Neural progenitor cell (in vitro differentiated cells): ENCODE measurements at places on chromosomes 1 and 21. TPM values are rescaled to one million over a fixed set of nuclear protein-coding genes. Genes with fewer than 3 reads are reported as not detected.

GRCh38 chr1:190478149-190479049 is 735 bp upstream of the BRINP3 start:
- peaks cover 24% of the 10 kb centered on the region for H3K4me1 ChIP-seq
- peak; percentile 83 for DNase-seq
- no peak overlapping the region for H3K27ac ChIP-seq
- H3K27me3 ChIP-seq: peaks cover 49% of the 10 kb centered on the region
- H3K4me3 ChIP-seq: peak overlapping the region; percentile 53
- H3K36me3 ChIP-seq: no peaks in the 10 kb centered on the region

DNA sequence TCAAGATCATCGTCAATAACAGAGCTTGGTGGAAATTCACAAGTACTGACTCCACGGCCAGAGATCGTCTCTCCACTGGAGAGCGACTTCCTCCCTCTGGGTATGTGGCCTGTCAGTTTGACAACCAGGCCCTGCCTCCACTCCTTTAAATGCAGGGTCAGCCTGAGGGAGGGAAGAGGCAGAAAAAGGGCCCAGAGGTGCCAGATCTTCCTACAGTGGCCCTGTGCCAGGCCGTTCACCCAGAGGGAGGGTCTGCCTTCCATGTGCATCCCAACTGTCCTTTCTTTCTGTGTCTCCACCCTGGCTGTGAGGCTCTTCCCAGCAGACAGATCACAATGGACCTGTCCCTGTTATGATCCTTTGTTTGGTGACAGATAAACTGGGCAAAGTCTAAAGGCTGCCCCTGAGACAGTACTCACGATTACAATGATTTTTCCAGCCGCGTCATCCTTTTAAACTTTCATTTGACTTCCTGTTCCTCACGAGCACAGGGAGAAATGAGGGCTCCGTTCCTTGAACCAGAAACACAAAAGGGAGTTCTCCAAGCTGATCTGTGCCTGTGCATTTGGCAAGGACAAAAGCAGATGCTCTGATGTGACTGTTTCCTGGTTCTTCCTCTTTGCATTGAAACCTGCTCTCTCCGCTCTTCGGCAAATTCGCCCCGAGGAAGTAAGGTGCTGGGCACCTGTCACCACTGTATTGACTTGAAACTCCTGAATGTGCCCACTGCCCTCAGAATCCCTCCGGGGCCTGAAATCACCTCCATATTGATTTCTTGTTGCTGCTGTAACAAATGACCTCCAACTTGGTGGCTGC is 126.7 kb downstream of the PGBD5 start:
- no peak overlapping the region for H3K4me3 ChIP-seq
- no peak for DNase-seq
- no peaks in the 10 kb centered on the region for H3K27me3 ChIP-seq

DNA sequence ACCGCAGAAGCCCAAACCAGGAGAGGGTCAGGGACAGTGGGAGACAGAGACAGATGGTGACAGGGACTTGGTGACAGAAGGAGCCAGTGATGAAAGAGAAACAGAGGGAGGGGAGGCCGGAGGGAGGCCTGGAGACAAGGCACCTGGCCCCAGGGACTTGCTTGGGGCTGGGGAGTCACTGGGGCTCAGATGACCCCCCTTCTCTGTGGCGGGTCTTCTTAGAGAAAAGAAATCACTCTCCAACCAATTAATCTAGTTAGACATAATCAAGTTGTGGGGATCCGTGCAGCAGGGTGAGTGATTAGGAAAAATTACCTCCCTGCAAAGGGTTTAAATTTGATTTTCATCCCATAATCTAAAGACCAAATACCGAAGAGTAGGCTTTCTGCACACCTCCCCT is 519.8 kb downstream of the PTPRU start:
- H3K36me3 ChIP-seq: no peaks in the 10 kb centered on the region
- no peak overlapping the region for H3K4me3 ChIP-seq
- no peak overlapping the region for H3K27ac ChIP-seq

DNA sequence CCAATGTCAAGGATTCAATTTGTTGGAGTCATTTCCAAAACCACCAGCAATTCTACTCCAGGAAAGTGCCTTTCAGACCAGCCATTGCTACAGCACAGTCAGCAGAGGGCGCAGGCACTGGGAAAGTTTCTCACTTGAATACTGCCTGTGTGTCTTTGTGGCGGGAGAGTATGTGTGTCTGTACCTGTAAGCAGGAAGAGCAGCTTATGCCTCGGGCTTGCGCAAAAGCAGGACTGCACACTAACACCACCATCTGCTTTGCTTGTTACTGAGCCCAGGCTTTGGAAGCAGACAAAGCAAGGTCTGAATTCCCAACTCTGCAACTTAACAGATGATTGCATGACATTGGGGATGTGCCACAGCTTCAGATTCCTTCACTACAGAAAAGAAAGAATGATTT is 7.0 kb upstream of the CTSE start:
- H3K4me3 ChIP-seq: no peak overlapping the region
- H3K4me1 ChIP-seq: no peaks in the 10 kb centered on the region
- no peaks in the 10 kb centered on the region for H3K36me3 ChIP-seq
- H3K27me3 ChIP-seq: no peaks in the 10 kb centered on the region
- DNase-seq: peak; percentile 80

- no peak for DNase-seq
- no peaks in the 10 kb centered on the region for H3K27me3 ChIP-seq
- H3K27ac ChIP-seq: no peak overlapping the region
- H3K4me3 ChIP-seq: no peak overlapping the region
- no peaks in the 10 kb centered on the region for H3K36me3 ChIP-seq
- H3K4me1 ChIP-seq: no peaks in the 10 kb centered on the region
Measured at GRCh38 chr1:201905234-201905890, 16.7 kb downstream of the SHISA4 start.

GRCh38 chr1:60428127-60428526 is 354.6 kb upstream of the C1orf87 start:
- no peak overlapping the region for H3K27ac ChIP-seq
- no peaks in the 10 kb centered on the region for H3K27me3 ChIP-seq
- no peak for DNase-seq
- no peaks in the 10 kb centered on the region for H3K36me3 ChIP-seq

DNA sequence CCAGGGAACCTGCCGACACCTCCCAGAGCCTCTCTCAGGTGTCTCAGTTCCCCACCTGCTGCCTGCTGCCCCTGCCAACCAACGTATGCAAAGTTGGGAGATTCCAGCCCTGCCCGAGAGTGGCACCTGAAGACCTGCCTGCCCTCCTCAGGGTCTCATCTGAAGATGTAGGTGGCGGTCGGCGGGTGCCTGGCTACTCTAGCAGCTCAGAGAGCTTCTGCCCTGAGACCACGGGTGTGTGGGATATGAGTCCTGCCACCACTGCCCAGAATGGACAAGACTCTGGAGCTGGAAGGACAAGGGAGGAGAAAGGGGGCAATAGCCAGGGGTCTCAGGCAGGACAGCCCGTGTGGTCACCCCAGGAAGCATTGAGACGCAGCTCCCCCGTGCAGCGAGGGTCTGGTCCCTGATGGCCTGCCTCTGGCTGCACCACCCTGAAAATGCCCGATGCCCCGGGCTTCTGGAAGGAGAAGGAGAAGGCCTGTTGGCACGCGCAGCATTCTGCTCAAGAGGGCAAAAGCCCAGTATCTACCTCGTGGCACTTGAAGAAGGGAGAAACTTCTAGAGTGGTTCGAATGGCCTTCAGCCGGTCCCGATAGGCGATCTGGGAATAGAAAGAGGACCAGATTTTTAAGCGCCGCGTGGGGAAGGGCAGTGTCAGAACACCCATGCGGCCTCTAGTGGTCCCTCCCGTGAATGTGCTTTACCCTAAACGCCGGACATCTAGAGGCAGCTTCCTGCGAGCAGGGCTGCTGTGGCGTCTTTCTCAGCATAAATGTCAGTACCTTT is 88.8 kb downstream of the STUM start:
- peak; percentile 58 for DNase-seq
- no peak overlapping the region for H3K4me3 ChIP-seq
- H3K27ac ChIP-seq: no peak overlapping the region
- H3K36me3 ChIP-seq: no peaks in the 10 kb centered on the region
- no peaks in the 10 kb centered on the region for H3K27me3 ChIP-seq

DNA sequence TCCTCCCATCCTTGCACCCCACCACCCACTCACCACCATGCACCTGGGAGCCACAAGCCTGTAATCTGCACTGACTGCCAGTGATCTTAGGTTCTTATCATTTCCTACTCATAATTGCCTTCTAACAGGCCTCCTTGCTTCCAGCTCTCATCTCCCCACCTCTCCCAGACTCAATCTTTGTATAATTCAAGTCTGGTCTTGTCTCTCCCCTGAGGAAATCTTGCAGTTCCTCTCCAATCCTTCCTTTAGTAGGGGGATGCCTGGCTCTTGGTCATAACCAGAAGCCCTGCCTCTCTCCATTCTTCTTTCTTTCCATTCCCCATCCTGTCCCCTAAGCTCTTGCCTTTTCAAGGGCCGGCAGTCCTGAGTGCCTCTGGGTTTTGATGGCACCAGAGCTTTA is 27.8 kb downstream of the PIGM start:
- peaks cover 4% of the 10 kb centered on the region for H3K27me3 ChIP-seq
- no peak overlapping the region for H3K27ac ChIP-seq
- no peak overlapping the region for H3K4me3 ChIP-seq
- no peaks in the 10 kb centered on the region for H3K36me3 ChIP-seq

DNA sequence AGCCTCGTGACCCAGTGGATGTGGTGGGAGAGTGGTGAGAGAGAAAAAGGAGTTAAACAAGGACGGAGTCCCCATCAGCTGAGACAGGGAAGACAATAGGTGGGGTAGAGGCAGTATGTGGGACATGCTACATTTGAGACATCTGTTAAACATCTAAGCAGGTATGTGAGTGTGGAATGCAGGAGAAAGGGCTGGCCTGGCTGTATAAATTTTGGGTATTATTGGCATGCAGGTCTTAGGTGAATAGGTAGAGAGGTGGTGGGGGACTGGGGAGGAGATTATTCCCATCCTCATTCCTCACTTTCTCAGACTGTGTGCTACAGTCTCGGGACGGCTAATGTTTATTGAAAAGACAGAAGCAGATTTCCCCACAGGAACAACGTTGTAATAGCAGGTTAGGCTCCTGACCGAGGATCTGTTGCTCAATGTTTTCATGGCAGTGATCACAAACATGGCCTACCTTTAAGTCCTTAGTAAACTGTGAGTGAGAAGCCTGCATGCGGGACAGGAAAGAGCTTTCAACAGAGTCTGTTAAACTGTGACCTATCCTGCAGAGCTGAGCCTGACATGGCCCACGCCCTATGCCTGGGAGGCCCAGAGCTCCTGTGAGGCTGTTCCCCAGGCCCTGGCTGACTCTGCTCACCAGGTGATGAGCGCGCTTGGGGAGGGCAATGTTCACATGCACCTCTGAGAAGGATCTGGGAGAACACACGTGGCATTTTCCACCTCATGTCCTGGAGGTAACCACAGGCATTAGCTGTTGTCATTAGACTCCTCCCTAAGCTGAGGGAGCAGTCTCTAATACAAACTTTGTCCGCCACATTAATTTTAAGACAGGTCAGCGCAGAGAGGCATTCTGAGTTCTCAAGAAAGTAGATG is 16.5 kb downstream of the VSIG8 start:
- peaks cover 7% of the 10 kb centered on the region for H3K27me3 ChIP-seq
- H3K27ac ChIP-seq: no peak overlapping the region
- DNase-seq: no peak
- H3K36me3 ChIP-seq: no peaks in the 10 kb centered on the region
- H3K4me1 ChIP-seq: no peaks in the 10 kb centered on the region

- peaks cover 8% of the 10 kb centered on the region for H3K4me1 ChIP-seq
- H3K27me3 ChIP-seq: no peaks in the 10 kb centered on the region
- DNase-seq: no peak
- no peaks in the 10 kb centered on the region for H3K36me3 ChIP-seq
Measured at GRCh38 chr1:214557952-214558735, 6.7 kb upstream of the PTPN14 start.

DNA sequence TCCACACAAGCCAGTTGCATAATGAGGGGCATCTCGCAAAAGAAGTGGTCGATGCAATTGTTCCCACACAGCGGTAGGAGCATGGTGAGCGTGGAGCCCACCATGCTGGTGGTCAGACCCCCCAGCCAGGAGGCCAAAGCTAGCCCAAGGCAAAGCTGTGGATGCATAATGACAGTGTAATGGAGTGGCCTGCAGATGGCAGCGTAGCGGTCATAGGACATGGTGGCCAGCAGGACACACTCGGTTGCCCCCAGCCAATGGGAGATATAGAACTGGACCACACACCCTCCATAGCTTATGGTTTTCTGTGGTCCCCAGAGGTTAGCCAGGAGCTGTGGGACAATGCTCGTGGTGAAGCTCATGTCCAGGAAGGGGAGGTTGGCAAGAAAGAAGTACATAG is 4.3 kb downstream of the OR2C3 start:
- H3K36me3 ChIP-seq: no peaks in the 10 kb centered on the region
- H3K27ac ChIP-seq: no peak overlapping the region
- no peaks in the 10 kb centered on the region for H3K4me1 ChIP-seq
- H3K4me3 ChIP-seq: no peak overlapping the region

DNA sequence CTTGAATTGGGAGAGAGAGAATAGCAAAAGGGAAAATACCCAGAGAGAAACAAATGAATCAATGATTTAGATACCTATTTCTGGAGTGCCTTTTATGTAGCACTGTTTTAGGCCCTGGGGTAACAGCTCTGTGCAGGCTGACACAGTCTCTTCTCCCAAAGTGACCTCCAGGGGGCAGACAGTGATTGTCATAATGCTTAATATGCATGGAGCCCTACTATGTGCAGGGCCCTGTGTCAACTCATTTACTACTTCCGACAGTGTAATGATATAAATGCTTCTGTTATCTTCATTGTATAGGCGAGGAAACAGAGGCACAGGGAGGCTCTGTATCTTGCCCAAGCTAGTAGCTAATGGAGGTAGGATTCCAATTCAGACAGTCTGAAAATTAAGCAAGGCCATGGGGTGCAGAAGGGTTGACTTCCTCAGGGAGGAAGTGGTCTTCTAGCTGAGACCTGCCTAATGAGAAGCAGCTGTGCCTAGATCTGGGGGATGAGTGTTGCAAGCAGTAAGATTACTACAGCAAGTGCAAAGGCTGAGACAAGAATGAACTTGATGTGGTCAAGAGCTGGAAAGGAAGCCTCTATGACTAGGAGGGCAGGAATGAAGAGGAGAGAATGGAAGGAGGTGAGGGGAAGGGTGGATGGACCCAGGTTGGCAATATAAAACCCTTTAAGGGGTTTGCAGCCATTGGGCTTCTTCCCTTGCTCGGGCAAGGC is 16.2 kb upstream of the SERINC2 start:
- peak; percentile 46 for DNase-seq
- H3K4me1 ChIP-seq: no peaks in the 10 kb centered on the region
- H3K4me3 ChIP-seq: no peak overlapping the region
- H3K27ac ChIP-seq: no peak overlapping the region

GRCh38 chr1:112285746-112286145 is 110.3 kb upstream of the CTTNBP2NL start:
- H3K27ac ChIP-seq: no peak overlapping the region
- H3K27me3 ChIP-seq: no peaks in the 10 kb centered on the region
- H3K4me1 ChIP-seq: no peaks in the 10 kb centered on the region

The OXCT2 gene
- 2.1 TPM in 2 replicates for total RNA-seq

The LEFTY1 gene
- total RNA-seq: not detected in 2 replicates

The MPL gene
- total RNA-seq: 0.09 TPM in 1 of 2 replicates, not detected in the other

The NID1 gene
- total RNA-seq: 32.5 and 42.7 TPM in 2 replicates

The DMRTA2 gene
- total RNA-seq: 0.46 TPM in 1 of 2 replicates, not detected in the other

The UBASH3A gene
- not detected in 2 replicates for total RNA-seq

The CFHR1 gene
- not detected in 2 replicates for total RNA-seq

The RAB3B gene
- total RNA-seq: 19.3 and 20.4 TPM in 2 replicates

The OR2M3 gene
- not detected in 2 replicates for total RNA-seq

The LIX1L gene
- 12.5 and 13.6 TPM in 2 replicates for total RNA-seq

The ALPL gene
- 51.3 and 114 TPM in 2 replicates for total RNA-seq
